Activated effector memory CD4-positive, alpha-beta T cell treated with Interleukin-2 at 50 U/mL for 16 hours (primary cell): ENCODE measurements at places on chromosomes 2 and 18.
A peak's percentile ranks its signal among the peaks of the same experiment; 100 is the strongest.

- DNase-seq, result no peak
Measured at GRCh38 chr2:167607211-167607610, 640.2 kb downstream of the STK39 start.

DNA sequence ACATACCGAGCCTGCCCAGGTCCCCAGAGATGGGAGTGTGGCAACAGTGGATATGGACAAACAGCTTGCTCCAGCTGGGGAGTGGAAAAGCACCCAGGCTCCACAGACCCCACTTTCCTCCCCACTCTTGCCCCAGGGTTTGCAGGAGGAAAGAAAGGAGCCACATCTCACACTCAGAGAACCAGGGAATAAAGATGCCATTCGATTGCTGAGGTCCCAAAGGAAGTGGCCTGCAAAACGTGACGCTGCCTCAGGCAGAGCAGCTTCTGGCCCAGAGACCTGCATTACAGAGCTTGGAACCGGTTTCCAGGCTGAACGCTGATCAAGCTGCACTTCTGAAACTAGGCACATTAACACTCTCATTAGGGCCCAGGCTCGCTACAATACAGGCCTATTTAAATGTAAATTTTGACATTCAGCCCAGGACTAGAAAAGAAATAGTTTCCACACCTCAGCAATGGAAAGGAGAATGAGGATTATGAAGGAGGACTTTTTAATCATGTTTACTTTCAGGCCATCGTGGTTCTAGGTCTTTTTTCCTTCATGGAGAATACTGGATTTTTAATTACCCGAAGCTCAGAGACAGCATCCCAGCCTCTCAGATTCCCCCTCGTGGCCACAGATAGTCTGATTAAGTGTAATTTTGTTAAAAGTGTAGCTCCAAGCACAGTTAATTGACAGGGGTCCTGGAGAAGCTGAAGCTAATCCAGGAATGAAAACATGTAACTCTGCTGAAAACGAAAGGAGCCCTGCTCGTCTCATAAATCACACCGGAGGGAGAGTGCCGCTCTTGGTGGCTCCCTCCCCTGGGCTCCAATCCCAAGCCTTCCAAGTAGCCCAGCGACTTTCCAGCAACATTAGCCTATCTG lies 221.3 kb upstream of the RAB6C start:
- DNase-seq, result no peak

- DNase-seq, result peak; percentile 53
Measured at GRCh38 chr2:98569197-98569793, 39.0 kb downstream of the COA5 start.

GRCh38 chr2:101806701-101807100 lies 109.2 kb downstream of the MAP4K4 start:
- DNase-seq, result no peak

DNA sequence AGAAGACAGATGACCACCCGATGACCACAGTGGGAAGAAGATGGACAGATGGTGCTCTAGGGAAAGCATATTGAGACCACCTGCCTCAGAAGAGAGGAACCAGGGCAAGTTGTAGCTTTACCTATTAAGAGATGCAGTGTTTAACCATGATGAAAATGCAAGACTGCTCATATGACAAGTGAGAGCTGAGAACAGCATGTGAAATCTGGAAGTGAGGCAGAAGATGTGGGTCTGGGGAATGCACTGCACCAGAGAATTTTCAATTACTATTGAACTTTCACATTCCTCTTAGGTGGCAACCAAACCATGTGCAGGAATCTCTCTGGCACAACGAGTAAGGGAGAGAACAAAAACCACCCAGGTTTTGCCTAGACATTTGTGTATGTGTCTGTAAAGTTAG lies 184.8 kb upstream of the CRIM1 start:
- DNase-seq, result no peak

DNA sequence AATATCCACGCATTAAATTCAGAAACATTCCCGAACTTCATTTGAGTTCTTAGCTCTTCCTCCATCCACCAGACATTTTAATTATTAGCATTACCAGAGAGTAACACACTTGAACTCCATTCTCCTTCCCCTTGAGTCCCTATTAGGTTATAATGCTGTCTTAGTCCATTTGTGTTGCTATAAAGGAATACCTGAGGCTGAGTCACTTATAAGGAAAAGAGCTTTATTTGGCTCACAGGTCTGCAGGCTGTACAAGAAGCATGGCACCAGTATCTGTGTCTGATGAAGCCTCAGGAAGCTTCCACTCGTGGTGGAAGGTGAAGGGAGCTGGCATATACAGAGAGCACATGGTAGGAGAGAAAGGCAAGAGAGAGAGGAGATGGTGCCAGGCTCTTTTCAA lies 25.4 kb downstream of the TBC1D8 start:
- DNase-seq, result no peak

DNA sequence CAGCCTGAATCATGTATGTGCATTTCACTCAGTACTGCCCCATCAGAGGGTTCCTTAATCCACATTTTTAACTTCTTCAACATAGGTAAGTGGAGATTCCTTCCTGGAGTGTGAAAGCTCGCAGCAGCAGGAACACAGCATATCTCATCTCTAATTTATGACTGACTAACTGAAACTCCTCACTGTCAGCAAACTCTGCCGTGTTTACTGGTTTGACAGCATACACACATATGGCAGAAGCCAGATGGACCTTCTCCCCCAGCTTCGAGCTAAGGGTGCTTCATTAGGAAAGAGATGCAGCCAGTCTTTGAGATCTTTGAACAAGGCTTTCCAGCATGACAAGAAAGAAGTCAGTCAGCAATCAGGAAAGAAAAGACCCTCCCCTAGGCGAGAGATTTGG lies 200.3 kb upstream of the ACVR2A start:
- DNase-seq, result no peak

- DNase-seq, result no peak
Measured at GRCh38 chr2:43824951-43825493, 13.6 kb downstream of the ABCG5 start.

DNA sequence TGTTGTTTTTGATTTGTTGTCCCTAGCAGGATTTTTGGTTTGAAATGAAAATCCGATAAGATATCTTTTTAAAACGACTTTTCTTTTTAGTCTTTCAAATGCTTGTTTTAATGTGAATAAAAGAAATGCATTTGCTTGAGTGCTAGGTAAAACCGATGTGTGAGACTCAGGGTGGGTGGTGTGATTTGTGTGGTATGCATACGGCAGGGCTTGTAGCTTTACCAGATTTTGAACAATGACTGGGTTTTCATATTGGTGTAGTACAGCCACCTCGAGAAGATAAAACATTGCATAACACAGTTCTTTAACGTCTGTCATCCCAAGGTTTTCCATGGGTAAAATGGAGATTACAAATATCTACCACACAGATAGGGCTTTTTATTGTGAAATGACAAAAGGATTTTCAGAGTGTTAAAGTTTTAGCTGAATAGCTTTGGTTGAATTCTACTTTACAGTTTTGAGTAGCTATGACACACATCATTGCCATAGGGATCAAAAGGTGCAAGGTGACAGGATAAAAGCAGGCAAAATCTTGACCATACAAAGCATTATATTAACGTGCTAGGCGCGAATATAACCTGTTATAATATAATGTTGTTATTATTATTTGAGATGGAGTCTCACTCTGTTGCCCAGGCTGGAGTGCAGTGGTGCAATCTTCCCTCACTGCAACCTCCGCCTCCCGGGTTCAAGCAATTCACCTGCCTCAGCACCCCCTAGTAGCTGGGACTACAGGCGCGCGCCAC lies 824 bp upstream of the ZNF638 start:
- DNase-seq, result no peak

GRCh38 chr18:50737127-50737526 lies 82.7 kb downstream of the MRO start:
- no peak for DNase-seq

DNA sequence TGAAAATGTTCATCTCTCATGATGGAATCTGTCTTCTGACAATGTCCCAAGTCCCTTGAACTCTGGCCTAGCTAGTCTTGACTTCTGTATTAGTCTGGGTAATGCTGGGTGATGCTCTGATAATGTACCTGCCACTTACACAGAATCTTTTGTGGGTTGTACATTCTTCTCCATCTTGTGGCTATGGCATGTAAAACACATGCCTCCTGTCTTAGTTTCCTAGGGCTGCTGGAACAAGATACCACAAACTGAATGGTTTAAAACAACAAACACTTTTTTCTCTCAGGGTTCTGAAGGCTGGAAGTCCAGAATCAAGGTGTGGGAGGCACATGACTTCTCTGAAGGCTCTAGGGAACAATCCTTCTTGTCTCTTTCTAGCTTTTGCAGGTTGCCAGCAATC lies 57.1 kb downstream of the RAPGEF4 start:
- DNase-seq, result no peak
